ENCODE measurements at places on chromosomes 16 and 17.

GRCh38 chr17:28008513-28008912, 34.0 kb upstream of the NLK start:
- DNase-seq: peak; percentile 24

DNA sequence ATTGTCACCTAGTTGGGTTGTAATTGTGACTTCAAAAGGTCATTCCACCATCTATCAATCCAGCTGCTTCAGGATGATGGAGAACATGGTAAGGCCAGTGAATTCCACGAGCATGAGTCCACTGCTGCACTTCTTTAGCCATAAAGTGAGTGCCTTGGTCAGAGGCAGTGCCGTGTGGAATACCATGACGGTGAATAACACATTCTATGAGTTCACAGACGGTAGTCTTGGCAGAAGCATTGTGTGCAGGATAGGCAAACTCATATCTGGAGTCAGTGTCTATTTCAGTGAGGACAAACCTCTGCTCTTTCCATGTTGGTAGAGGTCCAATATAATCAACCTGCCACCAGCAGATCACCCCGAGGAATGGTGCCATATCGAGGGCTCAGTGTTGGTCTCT, 650.9 kb downstream of the KCNJ2 start:
- no peak for DNase-seq

- DNase-seq: no peak
These were observed 119.2 kb upstream of the PMFBP1 start for GRCh38 chr16:72291121-72291520.

- DNase-seq: no peak
These were observed 31.2 kb upstream of the HAPSTR1 start for GRCh38 chr16:9060225-9060624.

DNA sequence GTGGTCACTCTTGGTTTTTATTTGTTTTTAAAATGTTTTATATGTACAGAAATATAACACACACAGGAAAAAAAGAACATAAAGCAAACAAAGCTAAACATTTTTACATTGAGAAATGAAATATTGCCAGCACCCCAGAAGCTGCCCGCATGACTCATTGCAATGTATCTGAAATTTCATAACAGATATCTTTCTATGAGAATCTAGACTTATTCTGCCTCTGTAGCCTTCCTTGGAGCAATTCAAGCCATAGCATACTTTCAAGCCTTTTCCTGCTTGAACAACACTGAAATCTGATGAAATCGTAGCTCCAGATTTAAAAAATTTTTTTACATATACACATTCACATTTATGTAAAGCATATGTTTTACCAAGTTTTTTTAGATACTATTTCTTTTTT, 86.9 kb downstream of the RBBP6 start:
- no peak for DNase-seq

GRCh38 chr17:32992321-32993033, 830 bp downstream of the SPACA3 start:
- DNase-seq: no peak

- DNase-seq: peak; percentile 9
These were observed 52.0 kb upstream of the MMP2 start for GRCh38 chr16:55426865-55427484.

- peak; percentile 22 for DNase-seq
These were observed 428 bp upstream of the SALL1 start for GRCh38 chr16:51151435-51151960.

Data from RPMI8226 (cell line).